ENCODE measurements at places on chromosomes 1 and 21.

GRCh38 chr1:19969898-19970660 is 9.3 kb downstream of the PLA2G2A start:
- DNase-seq, result no peak

GRCh38 chr1:48688102-48688760 is 88.5 kb downstream of the BEND5 start:
- DNase-seq, result no peak

- no peak for DNase-seq
Observed at GRCh38 chr1:114104949-114105348, 48.7 kb downstream of the SYT6 start.

DNA sequence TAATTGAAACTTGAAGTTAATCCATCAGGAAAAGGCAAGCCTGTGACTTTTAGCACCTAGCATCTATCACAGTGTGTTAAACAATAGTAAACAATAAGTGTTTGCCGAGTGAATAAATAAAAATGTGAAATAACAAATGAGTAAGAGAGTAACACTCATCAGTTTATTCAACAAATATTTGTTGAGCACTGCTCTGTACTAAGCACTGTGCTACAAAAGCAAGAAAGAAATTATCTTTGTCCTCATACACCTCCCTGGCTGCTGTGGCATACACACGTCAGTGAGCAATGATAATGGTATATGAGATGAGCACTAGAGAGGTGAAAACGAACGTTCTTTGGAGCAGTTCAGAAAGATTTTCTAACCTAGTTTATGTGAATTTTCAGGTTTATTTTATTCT is 295.0 kb upstream of the LRRC7 start:
- no peak for DNase-seq

- no peak for DNase-seq
Observed at GRCh38 chr21:41777951-41778815, 11.3 kb upstream of the RIPK4 start.

GRCh38 chr1:110107867-110108469 is 4.3 kb upstream of the UBL4B start:
- DNase-seq, result no peak

DNA sequence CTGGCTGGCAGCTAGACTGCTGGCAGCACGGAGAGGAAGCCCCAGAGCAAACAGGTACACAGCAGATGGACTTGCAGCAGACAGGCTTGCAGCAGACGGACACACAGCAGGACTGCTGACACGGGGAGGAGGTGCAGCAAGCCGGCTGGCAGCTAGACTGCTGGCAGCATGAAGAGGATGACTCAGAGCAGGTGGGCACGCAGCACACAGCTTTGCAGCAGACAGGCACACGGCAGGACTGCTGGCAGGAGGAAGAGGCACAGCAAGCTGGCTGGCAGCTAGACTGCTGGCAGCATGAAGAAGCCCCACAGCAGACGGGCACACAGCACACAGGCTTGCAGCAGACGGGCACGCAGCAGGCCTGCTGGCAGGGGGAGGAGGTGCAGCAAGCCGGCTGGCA is 498 bp downstream of the KRTAP10-2 start:
- no peak for DNase-seq

DNA sequence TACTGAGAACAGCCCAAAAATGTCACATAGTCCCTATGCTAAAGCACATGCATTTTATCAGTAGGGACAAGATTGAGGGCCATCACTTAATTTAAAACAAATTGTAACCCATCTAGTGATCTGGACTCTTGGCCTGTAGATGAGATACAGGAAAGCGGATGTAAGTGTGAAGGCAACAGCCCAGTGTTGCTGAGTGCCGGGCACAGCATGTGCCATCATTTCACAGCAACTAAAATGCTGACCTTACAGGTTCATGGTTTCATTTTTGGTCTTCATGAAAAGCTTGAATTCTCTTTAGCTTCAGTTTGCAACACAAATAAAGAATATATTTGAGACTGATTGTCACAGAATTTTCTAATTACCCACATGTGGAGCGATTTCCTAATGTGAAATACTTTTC is 5.8 kb downstream of the COG2 start:
- no peak for DNase-seq

DNA sequence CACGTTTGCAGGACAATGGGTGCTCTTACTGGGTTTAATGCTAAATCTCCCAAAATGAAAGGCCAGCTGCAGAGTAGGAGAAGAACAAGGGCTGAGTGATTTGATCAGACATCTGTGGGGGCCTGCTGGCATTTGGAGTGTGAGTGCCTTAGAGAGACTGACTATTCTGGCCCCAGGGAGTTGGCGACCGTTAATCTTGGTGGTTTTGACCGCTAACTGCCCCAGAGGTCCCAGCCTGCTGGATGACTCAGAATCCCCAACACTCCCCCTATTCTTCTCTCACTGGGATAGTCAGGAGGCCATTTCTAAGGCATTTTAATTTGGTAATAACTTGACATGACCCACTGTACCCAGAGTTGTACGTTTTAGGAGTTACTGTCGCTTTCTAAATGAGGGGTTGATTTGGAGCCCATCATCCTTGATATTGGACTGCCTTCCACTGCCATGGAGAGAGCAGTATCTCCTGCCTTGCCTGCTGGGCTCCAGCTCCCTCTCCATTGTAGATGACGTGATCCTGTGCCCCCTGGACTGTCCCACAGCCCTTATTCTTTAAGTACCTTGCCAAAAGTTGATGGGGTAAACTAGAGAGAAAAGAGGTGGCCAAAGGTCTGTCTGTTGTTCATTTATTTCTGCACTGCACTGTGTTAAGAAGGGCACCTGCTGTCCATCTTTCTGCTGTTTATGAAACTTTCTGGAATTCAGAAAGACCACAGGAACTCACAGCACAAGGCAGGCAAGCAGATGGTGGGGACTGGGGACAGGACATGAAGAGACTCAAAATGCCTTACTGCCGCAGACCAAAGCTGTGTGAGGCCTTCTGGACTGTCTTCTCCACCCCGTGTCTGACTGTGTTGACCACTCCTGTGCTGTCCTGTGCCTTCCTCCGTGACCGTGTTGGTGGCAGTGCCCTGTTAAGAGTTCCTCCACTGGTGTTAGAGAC is 98.2 kb upstream of the ARTN start:
- DNase-seq, result no peak

DNA sequence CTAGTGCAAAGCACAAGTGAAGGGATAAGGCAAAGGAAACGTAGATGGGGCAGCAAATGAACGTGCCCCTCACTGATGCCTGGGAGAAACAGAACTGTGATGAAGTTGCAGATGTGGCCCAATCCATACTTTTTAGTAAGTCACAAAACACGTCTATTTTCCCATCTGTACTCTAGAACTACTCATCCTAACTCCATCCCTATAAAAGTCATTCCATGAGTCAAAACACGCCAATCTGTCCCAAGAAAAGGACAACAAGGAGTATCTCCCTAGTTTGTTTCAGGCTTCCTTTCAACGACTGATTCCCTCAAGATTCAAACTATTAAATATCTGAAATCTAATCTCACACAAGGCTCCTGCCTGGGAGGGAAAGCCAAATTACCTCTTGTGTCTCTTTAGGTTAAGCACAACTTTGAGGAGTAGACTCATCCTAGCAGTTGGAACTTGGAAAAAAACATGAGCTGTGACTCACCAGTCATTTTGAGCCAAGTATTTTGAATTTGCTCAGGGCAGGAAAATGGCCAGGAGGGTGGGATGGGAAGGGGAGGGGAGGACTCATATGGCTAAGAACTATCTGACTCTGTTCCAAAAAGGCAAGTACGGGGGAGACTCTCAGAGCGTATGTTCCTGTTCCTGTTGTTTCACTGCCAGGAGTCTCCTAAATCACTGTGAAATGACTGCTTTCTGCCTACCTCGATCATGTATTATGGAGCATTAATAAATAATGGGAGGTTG is 214.5 kb upstream of the CAMK1G start:
- no peak for DNase-seq

DNA sequence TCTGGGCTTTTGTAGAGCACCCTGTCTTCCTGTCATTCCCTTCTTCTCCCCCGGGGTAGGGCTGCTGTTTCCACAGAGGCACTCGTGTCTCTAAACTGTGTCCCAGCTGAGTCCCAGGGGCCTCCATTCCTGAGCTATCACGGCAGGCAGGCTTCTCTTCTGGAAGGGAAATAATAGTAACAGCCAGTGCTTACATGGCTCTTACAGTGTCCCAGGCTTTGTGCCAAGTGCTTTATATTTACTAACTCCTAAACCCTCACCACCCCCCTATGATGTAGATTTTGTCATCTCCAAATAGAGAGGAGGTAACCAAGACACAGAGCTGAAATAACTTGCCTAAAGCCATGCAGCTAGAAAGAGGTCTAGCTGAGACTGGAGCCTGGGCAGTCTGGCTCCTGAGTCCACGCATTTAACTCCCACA is 1.4 kb upstream of the CELF3 start:
- DNase-seq, result no peak

- DNase-seq, result peak; percentile 67
Observed at GRCh38 chr1:110067893-110068645, 2.4 kb downstream of the ALX3 start.

DNA sequence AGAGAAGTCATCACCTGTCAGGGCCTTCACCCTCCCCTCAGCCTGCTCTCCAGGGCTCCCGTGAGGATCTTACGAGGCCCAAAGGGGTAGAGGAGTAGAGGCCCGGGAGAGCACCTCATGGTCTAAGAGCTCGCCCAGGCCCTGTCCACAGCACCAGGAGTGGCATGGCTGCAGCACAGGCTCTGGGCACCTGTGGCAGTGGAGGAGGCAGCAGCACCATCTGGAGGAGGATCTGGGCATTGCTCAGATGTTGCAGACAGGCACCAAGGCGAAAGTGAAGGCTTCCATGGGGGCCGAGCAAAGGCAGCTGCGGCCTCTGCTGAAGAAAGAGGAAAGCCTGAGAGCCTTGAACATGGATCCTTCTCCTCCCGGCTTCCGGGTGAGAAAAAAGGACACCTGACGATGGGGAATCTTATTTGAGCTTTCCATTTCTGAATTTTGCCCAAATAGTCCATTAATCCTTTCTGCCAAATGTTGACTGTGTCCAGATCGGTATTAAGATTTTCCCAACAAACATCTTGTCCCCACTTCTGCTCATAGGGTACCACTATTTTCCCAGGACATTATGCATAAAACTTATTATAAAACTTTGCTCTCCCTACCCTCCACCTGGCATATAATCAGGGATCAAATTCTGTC is 604.7 kb downstream of the PTPRC start:
- DNase-seq, result peak; percentile 90

DNA sequence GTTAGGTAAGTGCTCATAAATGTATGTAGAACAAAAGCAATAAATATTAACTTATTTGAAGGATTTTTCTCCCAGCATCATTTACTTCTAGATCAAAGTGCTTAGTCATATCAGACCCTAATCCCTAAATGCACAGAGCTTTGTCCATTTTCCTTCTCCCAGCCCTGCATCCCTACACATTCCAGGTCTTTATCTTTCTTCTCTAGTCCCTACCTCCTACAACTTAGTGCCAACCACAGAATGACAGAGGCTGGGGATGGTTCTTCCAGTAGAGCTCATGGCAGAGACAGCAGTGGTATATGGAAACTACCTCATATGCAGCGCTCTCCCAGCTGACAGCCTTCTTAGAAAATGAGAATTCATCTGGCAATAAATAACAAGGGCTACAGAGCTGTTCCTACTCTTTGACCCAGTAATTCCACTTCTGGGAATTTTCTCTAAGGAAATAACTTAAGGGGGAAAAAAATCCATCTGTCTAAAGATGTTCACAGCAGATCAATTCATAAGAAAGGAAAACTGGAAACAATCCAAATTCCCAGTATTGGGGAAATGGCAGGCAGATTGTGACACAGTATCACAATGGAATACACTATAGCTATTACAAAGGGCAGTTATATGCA is 62.9 kb upstream of the ROR1 start:
- DNase-seq, result no peak

- no peak for DNase-seq
Observed at GRCh38 chr1:214957330-214958137, 125.0 kb upstream of the KCNK2 start.

GRCh38 chr21:18245464-18245967 is 883 bp downstream of the CHODL start:
- DNase-seq, result no peak

DNA sequence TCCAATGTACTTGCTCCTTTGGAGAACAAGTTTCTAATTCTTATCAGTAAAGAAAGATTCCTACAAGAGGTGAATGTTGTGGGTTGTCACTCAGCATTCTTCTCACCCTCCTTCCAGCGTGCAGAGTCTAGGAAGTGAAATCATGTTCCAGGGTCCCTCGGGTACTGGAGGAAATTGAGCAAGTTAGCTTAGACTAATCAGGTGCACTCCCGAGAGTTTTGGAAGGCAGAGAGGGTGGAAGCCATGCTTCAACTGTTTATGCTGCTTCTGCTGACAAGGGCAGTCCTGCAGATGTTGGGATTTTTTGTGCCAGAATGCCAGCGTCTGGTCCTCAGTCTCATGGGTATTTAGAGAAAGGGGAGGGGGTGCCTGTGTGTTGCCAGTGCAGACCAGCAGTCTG is 5.3 kb upstream of the C1orf115 start:
- DNase-seq, result no peak

- no peak for DNase-seq
Observed at GRCh38 chr21:18252680-18253079, 8.0 kb downstream of the CHODL start.

- no peak for DNase-seq
Observed at GRCh38 chr1:95287081-95287480, 53.1 kb downstream of the RWDD3 start.

- no peak for DNase-seq
Observed at GRCh38 chr1:59639266-59639665, 175.5 kb upstream of the HOOK1 start.

GRCh38 chr1:160658162-160658813 is 11.4 kb upstream of the SLAMF1 start:
- DNase-seq, result no peak

DNA sequence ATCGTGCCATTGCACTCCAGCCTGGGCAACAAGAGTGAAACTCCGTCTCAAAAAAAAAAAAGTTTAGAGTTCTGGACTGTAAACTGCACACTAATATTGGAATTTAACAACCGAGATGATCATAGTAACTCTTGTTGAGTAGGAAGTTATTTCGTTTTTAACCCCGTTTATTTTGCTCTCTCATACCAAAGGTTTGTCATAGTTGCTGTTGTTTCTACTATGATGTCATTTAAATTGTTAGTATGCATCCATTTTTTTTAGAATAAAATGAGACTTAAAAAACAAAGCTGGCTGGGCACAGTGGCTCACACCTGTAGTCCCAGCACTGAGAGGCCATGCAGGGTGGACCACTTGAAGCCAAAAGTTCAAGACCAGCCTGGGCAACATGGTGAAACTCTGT is 49.3 kb downstream of the DOP1B start:
- no peak for DNase-seq

Measured in activated CD8-positive, alpha-beta memory T cell treated with anti-CD3 and anti-CD28 coated beads for 24 hours (primary cell).